ENCODE measurements at places on chromosomes 5 and 9.
A peak's percentile ranks its signal among the peaks of the same experiment; 100 is the strongest.

GRCh38 chr5:102762095-102762534, 7.0 kb downstream of the PAM start:
- no peak for DNase-seq

GRCh38 chr9:37943345-37944265, 39.7 kb upstream of the SLC25A51 start:
- no peak for DNase-seq

DNA sequence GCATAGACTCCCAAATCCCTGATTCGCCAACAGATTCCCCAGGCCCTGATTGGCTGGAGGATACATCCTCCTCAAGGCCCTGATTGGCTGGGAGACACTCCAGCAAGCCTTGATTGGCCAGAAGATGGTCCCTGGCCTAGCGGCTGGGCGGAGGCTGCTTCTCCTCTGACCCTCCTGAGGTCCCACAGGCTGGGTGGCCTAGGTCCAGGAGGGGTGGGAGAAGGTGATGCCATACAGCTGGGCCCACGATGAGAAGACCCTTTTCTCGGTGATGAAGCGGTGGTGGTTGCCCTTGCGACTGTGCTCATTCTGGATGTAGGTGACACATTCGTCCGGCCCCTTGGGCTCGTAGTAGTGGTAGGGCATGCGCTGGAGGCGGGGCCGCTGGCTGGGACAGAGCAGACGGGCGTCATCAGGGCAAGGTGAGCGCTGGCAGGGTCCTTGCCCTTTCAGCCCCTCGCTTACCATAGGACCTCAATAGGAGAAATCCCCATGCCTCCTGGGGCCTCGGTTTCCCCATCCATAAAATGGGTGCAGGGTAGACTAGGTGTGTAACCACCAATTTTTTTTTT, 9.0 kb upstream of the AK1 start:
- DNase-seq, result no peak

- no peak for DNase-seq
Observed at GRCh38 chr9:15711931-15712330, 159.1 kb downstream of the CCDC171 start.

GRCh38 chr5:6759401-6759800, 46.2 kb downstream of the TENT4A start:
- no peak for DNase-seq

- DNase-seq, result no peak
Observed at GRCh38 chr5:1526190-1526631, 2.5 kb upstream of the LPCAT1 start.

GRCh38 chr5:169809281-169809680, 171.0 kb downstream of the INSYN2B start:
- no peak for DNase-seq

- peak; percentile 71 for DNase-seq
Observed at GRCh38 chr5:14685757-14686156, 21.2 kb downstream of the OTULIN start.

- DNase-seq, result no peak
Observed at GRCh38 chr9:89358376-89358916, 40.1 kb downstream of the SECISBP2 start.

DNA sequence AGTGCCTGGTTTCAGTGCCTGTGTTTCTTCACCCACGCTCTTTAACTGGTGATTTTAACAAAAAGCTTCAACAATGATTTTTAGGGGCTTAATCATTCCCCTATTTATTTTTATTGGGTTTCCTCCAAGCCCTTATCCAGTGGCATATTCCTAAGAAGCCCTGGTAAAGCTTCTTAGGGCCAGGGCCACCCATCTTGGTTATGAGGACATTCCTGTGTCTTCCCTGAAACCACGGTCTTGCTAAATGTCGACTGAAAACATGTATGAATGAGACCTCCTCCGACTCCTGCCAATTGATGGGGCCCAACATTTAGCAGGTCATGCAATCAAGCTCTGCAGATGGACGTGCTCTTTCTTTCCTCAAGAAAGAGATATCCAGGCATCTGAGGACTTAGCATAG, 13.7 kb upstream of the CARTPT start:
- DNase-seq, result no peak

DNA sequence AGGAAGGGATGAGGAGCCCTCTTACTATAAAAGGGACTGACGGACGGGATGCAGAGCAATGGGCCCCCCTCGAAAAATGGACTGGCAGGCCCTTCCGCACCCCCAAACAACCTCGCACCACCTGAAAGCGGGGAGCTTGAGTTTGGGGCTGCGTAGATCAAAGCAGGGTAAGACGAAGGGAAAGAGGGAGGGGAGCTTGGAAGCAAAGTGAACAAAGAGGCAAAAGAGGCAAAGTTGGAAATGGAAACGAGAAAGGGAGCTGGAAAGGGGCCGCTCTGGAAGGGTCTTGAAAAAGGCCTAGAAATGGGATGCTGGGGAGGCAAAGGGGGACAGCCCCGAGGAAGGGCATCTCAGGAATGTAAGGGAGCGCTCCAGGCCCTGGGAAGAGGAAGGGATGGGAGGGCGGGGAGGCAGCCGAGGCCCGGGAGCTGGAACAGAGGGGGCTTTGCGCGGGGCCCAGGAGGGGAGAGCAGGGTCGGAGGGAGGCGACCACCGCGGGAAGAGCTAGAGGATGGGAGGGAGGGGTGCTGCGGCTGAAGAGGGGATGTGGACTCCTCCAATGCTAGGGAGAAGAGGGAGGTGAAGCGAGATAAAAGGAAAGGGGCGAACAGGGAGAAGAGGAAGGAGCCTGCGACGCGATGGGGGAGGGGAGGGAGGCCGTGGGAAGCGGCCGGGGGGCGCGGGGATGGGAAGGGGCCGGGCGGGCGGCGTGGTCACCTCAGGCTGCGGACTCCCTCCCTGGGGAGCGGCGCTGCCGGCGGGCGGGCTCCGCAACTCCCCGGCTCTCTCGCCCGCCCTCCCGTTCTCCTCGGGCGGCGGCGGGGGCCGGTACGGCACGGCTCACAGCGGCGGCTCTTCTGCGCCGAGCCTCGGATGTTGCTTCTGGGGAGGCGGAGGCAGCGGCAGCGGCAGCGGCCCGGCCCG, 577 bp downstream of the RNF145 start:
- no peak for DNase-seq

GRCh38 chr5:130137681-130138080, 233.4 kb downstream of the CHSY3 start:
- DNase-seq, result no peak

GRCh38 chr5:111859533-111860270, 102.7 kb upstream of the NREP start:
- DNase-seq, result no peak

- no peak for DNase-seq
Observed at GRCh38 chr5:107526270-107526937, 144.3 kb downstream of the EFNA5 start.

DNA sequence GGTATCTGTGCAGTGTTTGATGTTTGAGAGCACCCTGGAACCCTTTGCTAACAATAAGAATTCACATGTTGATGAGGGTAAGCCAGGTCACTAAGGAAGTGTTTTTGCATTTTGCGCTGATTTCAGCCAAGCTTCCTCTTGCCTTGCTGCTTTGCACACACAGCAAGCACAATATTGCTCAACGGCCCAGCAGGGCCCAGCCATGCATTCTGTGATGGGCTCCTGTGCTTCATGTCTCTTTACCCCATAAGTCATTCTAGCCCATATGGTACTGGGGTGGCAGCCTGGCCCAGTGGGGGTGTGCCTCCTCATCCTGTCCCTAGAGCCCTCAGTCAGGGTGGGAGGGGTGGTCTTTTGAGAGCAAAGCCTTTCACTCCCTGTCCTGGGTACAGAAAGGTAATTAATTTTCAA, 481.3 kb downstream of the GADD45G start:
- DNase-seq, result no peak

GRCh38 chr9:99107421-99107820, 2.5 kb downstream of the TGFBR1 start:
- no peak for DNase-seq

DNA sequence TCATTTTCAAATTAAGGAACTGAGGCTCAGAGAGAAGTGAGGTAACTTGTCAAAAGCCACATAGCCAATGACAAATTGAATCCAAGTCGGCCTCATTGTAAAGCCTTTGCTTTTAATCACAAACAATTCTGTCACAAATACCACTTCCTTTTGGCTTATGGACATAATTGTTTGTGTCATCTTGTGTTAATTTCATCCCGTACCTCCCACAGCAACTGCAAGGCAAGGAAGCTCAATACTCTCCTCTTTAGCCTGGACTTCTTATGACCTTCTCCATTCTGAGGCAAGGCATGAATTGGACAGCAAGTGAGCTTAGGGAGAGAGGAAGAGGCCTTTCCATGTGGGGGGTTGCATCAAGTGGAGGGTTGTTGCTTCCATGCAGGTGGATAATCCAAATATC, 62.2 kb upstream of the SLC2A8 start:
- no peak for DNase-seq

- DNase-seq, result no peak
Observed at GRCh38 chr5:98535901-98536300, 237.6 kb upstream of the RGMB start.

- no peak for DNase-seq
Observed at GRCh38 chr5:131022811-131023497, 142.1 kb downstream of the HINT1 start.

- DNase-seq, result no peak
Observed at GRCh38 chr5:139460455-139460854, 2.1 kb downstream of the ECSCR start.

- no peak for DNase-seq
Observed at GRCh38 chr5:76947082-76947503, 5.8 kb upstream of the CRHBP start.

DNA sequence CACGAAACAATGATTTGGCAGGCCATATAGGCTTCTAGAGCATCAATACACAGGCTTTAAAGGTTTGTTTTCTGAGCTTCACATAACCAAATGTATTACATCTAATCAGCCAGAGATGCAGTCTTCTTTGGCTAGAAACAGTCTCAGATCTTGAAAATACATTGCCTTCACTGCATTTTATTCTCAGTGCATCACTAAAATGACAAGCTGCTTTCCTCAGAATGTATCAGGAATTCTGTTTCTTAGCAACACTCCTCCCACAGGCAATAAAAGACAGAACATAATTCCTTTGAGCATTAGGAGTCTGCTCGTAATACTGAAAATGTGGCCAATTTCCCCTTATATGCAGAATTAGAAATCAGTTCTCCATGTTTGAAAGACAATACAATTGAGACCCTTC, 36.9 kb downstream of the FEM1C start:
- no peak for DNase-seq

DNA sequence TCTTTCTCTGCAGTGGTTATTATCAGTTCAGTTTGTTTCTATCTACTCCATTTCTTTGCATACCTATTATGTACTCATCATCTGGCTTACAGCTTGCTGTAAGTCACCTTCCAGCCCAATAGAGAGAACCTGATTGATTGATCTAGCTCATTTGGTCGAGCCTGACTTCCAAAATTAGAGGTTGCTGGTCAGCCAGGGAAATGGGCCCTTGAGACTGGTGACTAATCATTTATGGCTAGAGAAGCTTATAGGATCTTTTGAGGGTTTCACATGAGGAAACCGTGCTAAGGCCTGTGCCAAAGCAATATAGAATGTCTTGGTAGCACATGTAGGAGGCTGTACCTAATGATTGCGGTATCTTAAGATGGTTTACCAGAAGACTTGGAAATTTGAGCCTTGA, 5.8 kb downstream of the SREK1 start:
- no peak for DNase-seq

- no peak for DNase-seq
Observed at GRCh38 chr9:85212209-85212608, 529.5 kb downstream of the AGTPBP1 start.

DNA sequence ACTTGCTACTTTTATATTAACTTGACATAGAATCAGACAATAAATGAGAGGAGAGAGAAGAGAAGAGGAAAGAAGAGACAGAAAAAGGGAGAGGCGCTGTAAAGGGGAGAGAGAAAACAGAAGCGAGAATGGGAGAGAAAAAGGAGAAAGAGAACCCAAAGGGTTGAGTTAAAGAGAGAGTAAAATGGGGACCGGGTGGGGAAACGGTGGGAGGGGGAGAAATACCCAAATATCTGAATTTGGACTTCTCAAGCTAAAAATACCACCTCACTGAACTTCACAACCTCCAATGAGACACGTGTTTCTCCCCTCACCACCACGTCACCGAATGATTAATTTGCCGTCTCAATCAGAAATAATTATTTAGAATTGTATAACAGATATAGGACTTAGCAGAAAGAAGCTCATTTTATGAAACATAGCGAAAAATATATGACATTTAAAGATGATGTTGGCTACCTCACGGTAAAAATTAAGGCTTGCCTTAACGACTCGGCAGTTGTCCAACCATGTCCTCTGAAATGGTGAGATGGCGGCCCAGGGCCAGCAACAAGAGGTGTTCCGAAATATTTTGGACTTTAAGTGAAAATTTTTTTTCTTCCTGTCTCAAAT, 204.1 kb downstream of the MEF2C start:
- DNase-seq, result no peak

DNA sequence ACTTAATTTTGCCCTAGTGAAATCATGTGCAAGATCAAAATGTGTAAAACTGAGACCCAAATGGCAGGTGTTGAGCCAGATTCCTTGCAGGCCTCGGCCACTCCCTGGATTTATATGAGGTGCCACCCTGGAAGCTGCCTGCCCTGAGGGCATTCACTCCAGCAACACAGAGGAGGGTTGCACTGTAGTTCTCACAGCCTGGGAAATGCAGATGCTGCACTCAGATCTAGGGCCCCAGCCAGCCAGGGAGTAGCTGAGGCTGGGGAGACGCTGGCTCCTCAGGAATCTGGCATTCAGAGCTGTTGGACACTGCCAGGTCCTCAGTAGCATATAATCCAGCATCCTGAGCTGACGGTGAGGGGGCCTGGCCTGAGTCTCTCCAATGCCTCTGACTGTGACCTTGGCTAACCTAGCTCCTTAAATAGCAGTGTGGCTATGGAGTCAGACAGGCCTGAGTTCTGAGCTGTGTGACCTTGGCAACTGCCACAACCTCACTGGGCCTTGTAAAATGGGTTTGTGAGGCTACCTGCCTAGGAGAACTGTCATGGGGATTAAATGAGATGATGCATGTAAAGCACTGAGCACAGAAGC, 8.7 kb downstream of the KCNMB1 start:
- no peak for DNase-seq

DNA sequence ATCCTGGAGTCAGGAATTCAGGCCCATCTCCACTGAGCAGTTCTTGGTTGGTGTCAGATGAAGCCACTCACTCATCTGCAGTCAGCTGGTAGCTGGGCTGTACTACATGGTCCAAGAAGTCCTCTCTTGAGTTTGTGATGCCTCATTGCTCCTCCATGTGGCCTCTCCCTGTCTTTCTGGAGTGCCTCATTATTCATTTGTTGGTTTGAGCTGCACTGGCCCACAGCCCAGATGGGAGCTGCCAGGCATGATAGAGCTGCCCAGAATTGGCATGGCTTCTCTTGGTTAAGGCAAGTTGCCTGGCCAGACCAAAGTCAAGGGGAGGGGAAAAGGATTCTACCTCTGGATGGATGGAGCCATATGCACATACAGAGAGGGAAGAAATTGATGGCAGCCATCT, 8.0 kb downstream of the PTCD2 start:
- DNase-seq, result no peak

- DNase-seq, result no peak
Observed at GRCh38 chr5:166058660-166059059, 2232.8 kb upstream of the WWC1 start.

DNA sequence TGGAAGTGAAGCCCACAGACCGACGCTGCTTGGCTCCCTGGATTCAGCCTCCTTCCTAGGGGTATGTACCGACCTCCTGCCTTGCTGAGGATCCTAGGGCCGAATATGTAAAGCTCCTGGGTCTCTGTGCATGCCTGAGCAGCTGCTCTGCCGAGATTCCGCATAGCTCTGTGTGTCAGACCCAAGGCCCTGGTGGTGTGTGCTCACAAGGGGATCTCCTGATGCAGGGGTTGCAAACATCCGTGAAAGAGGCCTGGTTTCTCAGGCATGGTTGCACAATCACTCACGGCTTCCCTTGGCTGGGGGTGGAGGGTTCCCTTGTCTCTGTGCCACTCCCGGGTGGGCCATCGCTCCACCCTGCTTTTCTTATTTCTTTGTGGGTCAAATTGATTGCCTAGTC, 19.9 kb upstream of the SVEP1 start:
- no peak for DNase-seq

Data from activated naive CD4-positive, alpha-beta T cell treated with Interleukin-2 at 50 U/mL for 16 hours (primary cell).